Activated naive CD4-positive, alpha-beta T cell treated with Interleukin-2 at 50 U/mL for 16 hours (primary cell): ENCODE measurements at places on chromosomes 4 and X.

GRCh38 chrX:118286066-118286762, 59.7 kb upstream of the WDR44 start:
- no peak for DNase-seq

- DNase-seq: no peak
These were observed at the start of gene CXCL3 for GRCh38 chr4:74038425-74039314. TSS of gene CXCL3 (minus strand) at chr4:74038689. CDS start at chr4:74038611, 78 bp downstream.

GRCh38 chr4:186712690-186713089, 11.0 kb downstream of the FAT1 start:
- DNase-seq: no peak

- DNase-seq: no peak
These were observed 17.2 kb downstream of the DHRSX start for GRCh38 chrX:2483398-2484060.

DNA sequence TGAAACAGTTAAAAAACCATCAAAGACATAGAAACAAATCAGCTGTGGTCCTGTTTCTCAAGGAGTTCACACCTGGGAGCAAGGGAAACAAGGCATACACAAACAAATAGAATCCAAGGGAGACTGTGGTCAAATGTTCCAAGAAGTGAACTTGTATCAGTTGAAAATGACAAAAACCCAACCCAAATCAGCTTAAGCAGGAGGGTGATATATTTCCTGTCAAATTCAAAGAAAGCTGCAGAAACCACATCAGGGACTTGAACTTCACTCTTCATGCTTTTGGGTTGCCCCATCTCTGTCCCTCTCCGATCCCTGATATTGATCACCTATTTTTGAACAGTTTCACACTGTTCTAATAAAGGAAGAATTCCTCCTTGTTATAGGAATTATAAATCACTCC, 148.6 kb upstream of the FMR1 start:
- no peak for DNase-seq
